ENCODE measurements at places on chromosomes 5 and 9.

DNA sequence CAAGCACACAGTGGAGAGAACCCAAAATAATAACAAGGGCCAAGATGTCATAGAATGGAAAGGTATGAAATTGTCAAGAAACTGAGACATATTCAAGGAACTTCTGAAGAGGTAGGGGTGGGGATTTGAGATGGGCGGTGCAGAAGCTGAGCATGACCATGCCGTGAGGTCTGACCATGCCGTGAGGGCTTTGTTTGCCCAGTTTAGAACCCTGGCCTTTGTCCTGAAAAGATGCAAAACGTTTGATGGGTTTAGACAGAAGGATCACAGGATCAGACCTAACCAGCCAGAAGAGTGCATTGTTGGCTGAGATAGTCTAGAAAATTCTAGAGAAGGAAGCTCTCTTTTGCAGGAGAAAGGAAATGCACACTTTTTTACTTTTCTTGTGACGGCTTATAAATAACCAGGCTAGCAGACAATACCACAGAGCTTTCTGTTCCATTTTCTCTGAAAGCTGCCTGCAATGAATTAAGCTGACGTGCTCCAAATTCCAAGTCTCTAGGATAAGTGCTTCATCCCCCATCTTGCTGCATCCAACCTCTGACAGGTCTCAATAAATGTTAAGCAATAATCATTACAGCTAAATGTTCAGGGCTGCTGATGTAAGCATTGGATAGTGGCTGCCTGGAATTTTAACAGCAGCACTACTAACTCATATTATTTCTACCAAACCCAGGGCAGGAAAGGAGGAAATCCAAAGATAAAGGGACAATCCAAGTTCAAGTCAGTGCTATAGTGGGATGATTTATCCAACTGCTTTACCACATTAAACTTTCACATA is 110.9 kb upstream of the IL6ST start:
- DNase-seq, result no peak

- DNase-seq, result no peak
Measured at GRCh38 chr5:55003432-55004065, 18.2 kb upstream of the ESM1 start.

DNA sequence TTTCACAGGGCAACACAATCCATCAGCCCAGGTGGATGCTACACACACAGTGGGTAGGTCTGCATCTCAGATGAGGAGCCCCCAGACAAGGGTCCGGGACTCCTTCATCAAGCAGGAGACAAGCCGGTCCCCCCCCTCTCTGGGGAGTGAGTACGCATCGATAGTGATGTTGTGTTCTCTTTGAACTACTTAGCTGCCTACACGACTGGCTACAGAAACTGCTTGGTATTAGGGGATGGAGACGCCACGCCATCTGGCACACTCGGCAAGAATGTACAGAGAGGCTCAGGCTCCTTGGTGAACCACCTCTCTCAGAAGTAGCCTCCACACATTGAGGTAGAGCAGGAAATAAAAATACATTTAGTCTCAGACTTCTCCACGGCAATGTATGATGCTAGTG is 179.8 kb downstream of the CNTNAP3 start:
- DNase-seq, result no peak

- DNase-seq, result no peak
Measured at GRCh38 chr9:124384210-124384609, 31.0 kb downstream of the PSMB7 start.

GRCh38 chr5:140764177-140764973 is 21.6 kb upstream of the PCDHA1 start:
- DNase-seq, result no peak

GRCh38 chr9:105535920-105536668 is 21.8 kb upstream of the FKTN start:
- DNase-seq, result no peak

GRCh38 chr9:20732118-20732517 is 48.1 kb downstream of the FOCAD start:
- DNase-seq, result no peak

GRCh38 chr5:79505138-79505537 is 8.8 kb downstream of the HOMER1 start:
- no peak for DNase-seq

DNA sequence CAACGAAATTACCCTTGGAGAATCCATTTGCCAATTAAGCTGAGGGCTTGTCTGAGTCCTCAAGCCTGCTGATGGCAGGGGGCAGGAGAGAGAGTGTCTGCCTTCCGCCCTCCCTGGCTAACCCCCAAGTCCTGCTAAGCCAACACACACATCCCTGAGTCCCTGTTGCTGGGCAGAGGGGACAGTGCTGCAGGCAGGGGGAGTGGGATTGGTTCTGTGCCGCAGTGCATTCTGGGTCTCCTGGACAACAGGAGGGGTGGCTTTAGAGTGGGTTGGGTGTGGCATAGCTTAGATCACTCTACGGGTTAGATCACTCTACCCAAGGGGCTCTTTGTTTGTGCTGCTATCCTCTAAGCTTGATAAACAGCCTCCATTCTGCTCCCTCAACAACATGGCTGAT is 427.7 kb downstream of the CDK5RAP2 start:
- no peak for DNase-seq

DNA sequence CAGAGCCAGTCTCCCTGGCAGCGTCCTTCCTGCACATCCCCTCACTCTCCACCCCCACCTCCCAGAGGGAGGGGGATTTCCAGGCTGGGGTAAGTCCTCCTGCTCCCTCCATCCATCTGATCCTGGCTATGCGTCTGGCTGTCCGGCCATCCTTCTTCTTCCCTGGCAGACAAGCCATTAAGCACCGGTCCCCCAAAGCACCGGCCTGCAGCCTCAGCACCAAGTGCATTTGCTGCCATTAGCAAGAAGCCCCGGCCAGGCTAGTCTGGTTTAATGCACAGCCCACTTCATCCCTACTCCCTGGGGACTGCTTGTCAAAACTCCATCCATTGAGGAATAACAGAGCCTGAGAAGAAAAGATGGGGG is 208.7 kb upstream of the IER5L start:
- DNase-seq, result no peak

DNA sequence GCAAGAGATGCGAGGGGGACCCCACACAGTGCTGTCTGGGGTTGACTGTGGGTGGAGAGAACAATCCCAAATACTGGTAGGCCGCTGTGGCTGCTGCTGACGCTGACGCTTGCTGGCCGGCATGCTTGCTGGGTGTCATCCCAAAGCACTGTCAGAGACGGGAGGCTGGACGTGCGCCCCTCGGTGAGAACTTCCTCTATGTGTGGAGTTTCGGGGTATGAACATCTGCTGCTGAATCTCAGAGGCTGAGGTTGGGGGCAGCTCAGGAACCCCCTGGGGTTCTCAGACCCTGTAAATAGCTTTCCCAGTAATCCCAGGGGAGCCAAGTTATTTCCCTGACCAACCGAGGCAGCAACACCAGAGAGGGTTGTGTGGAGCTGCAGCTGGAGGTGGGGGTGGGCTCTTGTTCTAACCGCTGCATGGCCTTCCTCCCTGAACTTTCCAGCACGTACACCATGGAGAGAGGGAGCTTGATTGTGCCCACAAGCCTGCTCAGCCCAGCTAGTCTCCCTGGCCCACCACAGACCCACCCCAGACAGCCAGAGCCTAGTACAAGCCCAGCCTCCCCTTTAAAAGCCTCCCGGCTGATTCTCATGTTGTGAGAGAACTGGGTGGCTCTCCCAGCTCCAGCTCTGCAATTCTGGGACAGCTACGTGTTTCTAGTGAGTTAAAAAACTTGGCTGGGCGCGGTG is 21.8 kb upstream of the SLC12A7 start:
- DNase-seq, result no peak

DNA sequence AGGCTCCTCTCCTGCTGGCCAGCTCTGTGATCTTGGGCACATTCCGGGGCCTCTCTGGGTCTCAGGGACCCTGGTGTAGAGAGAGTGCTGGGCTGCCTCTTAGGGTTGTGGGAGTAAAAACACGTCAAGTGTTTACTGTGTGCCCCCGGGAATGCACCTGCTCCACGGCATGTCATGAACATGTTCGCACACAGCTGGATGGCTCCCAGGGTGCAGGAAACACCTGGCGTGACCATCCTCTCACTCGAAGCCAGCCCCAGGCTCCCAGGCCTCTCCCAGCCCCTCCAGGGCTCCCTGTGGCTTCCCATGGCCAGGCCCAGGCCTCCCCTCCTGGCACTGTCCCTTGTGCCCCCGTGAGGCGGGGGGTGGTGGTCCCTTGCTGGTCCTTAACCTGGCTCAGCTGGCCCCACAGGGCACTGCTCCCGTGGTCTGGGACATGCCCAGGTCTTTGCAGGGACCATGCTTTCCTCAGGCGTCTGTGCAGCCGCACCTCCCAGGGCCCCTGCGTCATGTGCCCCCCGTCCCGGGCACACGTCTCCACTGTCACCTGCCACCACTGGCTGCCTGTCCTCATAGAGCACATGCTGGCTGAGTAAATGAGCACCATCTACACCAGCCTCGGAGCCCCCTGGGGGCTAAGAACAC is 44.9 kb downstream of the SLC6A3 start:
- no peak for DNase-seq

DNA sequence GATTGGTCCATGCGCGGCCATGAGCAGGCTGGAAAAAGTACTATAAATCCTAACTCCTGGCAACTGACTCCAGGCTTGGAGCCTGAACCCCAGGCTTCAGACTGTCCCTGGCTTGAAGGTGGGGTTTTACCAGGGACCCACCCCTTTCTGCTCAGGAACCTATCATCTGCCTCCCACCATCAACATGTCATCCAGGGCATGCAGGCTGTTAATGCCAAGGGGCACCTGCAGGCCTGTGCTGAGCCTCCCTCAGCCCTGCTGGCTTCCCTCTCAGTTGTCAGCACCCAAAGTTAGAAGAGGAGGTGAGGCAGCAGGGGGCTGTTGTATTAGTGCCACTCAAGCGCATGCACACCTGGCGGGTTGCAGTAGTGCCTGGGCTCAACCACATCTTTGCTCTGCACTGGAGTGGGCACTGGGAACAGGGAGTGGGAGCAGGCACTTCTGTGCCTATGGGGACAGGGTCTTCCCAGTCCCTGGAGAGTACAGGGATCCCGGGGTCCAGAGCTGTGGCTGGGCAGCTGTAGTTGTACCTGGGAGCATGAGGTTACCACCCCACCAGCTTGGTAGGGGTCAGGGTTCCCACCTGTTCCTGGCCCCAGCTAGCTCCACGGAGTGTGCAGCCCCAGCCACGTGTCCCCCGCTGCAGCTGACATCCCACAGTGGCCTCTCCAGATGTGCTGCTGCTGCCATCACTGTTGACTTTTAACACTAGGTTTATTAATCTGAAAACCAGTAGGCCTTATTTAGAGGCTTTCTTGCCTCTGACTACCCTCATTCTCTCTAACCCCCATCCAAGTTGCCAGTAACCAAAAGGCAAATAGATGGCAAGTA is 306.2 kb upstream of the RIOK2 start:
- no peak for DNase-seq

- DNase-seq, result no peak
Measured at GRCh38 chr5:133432956-133433532, 179.3 kb downstream of the FSTL4 start.

DNA sequence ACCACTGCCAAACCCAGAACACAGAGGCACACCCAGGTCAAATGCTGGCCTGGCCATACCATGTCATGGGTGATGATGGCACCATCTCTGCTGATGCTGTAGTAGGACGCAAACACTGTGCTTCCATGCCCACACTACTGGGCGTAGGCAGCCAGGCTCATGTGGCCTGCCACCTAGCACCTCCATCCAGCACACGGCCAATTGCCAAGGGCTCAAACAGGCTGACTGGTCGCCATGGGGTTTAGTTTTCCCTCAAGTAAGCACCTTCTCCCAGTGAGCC is 39.4 kb downstream of the BICD2 start:
- DNase-seq, result no peak

GRCh38 chr9:88476491-88477271 is 58.3 kb upstream of the NXNL2 start:
- no peak for DNase-seq

DNA sequence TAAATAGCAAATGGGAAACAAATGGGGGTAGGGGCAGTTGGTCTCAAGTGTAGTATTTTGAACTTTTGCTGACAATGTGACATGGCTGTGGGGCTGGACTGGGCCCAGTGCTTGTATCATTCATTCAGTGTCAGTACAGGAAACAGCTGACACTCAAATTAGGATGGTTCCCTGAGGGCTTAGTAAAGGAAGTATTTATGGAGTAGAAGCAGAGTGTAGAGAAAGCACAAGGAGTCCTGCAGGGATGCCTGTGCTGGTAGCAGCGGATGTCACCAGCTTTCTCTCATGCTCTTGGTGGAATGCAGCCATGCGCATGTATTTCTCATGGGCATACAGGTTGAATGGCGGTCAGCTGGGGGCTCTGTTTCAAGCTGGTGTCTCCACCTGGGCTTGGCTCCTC is 72.9 kb upstream of the SLC44A1 start:
- DNase-seq, result no peak

DNA sequence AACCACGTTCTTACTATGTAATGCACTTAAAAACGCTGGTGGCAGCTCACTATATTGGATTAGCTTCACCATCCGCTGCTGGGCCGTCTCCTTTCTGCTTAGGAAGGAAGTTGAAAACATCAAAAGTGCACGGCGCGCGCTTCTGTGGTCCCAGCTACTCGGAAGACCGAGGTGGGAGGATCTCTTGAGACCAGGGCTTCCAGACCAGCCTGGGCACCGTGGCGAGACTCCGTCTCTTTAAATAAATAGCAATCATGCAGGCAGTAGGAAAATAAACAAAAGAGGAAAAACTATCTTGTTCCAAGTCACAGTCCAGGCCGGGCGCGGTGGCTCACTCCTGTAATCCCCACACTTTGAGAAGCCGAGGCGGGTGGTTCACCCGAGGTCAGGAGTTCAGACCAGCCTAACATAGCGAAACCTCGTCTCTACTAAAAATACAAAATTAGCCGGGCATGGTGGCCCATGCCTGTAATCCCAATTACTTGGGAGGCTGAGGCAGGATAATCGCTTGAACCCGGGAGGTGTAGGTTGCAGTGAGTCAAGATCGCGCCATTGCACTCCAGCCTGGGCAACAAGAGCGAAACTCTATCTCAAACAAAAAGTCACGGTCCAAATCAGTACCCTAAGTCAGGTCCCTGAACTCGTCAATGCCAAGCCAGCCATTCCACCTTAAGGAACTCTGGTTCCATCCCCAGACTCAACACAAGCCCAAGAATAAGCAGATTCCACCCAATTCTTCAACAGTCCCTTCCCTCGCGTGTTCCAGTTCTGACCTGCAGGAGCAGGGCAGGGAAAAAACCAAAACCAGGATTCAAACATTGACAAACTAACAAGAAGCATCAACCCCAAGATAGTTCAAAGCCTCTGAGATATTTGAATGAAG is 1.0 kb upstream of the GOLGA1 start:
- DNase-seq, result peak; percentile 30

GRCh38 chr9:9893837-9894236 is 719.0 kb downstream of the PTPRD start:
- DNase-seq, result no peak

- no peak for DNase-seq
Measured at GRCh38 chr5:111167551-111167950, 56.6 kb upstream of the CAMK4 start.

- no peak for DNase-seq
Measured at GRCh38 chr5:166074582-166075481, 2216.6 kb upstream of the WWC1 start.

DNA sequence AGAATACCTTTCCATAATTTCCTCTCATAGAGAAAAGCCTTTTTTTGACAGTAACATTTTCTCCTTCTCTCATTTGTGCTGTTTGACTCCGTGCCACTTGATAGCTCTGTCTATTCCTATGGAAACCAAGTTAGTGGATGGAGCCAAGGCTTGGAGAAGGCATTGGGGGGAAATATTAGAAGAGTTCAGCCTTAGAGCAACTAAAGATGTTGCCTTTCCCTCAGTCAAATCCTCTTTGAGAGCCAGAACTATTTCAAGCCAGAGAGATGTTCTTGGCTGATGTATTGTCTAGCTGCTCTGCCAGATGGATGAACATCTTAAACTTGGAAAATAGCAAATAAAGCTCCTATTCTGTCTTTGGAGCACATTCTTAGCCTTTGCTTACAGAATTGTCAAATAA is 112.4 kb downstream of the INVS start:
- DNase-seq, result no peak

GRCh38 chr9:78235256-78235761 is 566 bp upstream of the CEP78 start:
- no peak for DNase-seq

Measured in stimulated activated CD8-positive, alpha-beta memory T cell treated with anti-CD3 and anti-CD28 coated beads, Interleukin-2, amount 100 ng/mL, for 48 hours (primary cell).